HTR-8/SVneo (cell line): ENCODE measurements at places on chromosomes 12 and 14.
A peak's percentile ranks its signal among the peaks of the same experiment; 100 is the strongest.

GRCh38 chr12:79121486-79121885 lies 256.9 kb downstream of the SYT1 start:
- peak; percentile 3 for DNase-seq

GRCh38 chr12:100824476-100824875 lies 29.9 kb downstream of the ANO4 start:
- no peak for DNase-seq

DNA sequence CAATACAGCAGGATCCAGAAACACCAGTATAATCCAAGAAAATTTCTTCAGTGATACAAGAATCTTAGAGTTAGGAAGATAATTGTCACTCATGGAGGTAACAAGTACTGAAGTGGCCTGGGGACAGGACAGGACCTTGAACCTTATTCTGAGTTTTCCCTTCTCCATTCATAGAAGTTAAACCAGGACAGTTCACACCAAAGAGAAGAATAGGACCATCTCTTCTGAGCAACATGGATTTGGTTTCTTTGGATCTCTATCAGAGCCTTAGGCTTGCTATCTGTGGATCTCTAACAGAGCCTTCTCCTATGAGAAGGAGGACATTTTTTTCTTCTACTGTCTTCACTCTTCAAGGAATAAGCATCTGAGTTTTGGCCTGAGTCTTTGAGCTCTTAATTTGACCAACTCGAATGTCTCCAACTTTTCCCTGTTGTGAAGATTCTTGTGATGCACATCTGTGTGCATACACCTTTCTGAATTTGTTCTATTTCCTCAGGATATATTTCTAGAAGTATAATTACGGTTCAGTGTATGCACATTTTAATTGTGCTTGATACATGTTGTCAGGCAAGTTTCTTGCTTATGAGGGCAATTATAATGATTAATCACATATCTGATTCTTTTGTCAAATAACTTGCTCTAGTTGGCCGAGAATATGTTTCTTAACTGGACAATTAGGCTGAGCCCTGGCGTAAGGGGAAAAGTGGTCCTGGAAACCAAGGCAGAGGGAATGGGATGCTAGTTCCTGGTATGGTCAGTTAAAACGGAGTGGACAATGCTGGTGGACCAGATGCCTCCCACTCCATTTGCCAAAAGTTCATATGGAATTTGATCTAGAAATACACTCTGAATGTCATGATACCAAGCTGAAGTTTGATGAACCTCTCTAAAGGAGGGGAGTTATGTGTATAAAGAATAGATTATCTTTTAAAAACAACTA lies 6.6 kb downstream of the KRT6A start:
- no peak for DNase-seq

DNA sequence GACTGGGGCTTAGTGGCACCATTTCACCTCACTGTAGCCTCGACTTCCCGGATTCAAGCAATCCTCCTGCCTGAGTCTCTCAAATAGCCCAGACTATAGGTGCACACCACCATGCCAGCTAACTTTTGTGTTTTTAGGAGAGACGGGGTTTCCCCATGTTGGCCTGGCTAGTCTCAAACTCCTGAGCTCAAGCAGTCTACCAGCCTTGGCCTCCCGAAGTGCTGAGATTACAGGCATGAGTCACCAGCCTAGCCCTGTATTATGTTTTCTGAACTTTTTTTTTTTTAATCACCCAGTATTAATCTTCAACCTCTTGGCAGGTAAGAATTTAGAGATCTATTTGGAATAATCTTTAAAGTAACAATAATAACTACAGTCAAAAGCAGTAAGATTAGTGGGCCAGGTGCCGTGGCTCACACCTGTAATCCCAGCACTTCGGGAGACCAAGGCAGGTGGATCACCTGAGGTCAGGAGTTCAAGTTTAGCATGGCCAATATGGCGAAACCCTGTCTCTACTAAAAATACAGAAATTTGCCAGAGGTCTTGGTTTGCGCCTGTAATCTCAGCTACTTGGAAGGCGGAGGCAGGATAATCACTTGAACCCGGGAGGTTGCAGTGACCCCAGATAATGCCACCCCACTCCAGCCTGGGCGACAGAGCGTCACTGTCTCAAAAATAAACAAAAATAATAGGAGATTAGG lies 8.6 kb downstream of the NANOG start:
- no peak for DNase-seq
